ENCODE measurements at places on chromosomes 13 and 19.

DNA sequence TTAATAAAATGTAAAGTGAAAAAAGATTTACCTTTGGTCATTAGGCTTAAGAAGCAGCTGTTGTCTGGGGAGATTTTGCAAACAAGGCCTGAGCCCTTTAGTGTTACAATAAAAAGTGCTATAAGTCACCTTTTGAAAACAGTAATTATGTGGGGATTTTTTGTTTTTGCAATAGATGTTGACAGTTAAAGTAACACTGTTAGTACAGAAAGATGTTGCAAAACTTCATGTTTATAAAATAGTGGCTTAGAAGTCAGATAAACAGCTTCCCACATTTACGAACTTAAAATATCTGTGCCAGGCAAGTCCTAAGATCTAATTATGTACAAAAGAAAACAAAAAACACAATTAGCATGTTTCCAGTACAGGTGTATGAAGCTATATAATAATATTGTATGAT, 138.0 kb upstream of the IRS2 start:
- DNase-seq = no peak

DNA sequence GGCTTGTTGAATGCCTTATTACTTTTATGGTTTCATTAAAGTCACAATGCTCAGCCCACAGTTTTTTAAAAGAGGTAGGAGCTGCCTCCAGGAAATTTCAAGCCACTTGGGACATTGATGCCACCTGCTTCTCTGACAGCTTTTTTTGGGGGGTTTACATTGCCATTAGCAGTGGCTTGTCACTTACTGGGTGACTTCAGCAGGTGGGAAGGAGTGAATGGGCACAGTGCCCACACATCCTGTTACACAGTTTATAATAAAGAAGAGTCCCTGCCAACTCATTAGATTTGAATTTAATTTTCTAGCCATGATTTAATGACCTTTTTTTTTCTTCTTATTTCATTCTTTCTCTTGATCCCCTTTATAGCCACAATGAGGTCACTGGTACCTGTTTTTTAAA, 61.0 kb downstream of the NHLRC3 start:
- DNase-seq = no peak

DNA sequence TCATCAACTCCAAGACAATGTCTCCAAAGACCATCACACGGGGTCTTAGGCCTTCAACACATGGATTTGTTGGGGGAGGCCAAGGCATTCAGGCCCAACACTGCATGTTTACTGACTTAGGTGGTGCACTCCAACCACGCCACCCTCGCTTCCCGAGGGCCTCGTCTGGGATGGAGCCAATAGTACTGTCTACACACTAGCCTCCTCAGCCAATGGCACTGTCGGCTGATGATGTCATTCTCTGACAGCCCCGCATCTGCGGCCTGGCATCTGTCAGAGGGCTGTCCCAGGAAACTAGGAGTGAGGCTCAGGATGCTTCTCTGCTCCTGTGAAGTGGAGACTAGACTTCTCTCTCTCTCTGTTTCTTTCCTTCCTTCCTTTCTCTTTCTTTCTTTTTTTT, 96.6 kb downstream of the TEX26 start:
- DNase-seq = no peak

DNA sequence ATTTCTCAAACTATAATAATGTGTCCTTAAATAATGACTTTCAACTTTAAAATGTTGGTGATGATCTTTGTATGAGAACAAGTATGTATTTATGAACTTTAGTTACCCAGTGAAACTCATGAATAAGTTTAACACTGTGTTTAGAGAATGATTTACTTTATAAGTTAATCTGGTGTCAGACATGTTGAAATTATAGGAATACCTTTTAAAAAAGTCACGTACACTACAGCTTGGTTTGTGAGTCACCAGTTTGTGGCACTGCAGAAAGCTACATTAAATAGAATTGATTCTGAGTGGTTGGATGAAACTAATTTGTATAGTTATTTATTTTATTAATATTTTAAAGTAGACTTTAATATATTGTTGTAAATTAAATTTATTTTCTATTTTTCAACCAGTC, 1366.2 kb upstream of the PCDH20 start:
- DNase-seq = no peak

- peak; percentile 83 for DNase-seq
Measured at GRCh38 chr19:1945899-1946298, 4.9 kb downstream of the CSNK1G2 start.

- DNase-seq = no peak
Measured at GRCh38 chr13:96020155-96020575, 33.0 kb downstream of the UGGT2 start.

DNA sequence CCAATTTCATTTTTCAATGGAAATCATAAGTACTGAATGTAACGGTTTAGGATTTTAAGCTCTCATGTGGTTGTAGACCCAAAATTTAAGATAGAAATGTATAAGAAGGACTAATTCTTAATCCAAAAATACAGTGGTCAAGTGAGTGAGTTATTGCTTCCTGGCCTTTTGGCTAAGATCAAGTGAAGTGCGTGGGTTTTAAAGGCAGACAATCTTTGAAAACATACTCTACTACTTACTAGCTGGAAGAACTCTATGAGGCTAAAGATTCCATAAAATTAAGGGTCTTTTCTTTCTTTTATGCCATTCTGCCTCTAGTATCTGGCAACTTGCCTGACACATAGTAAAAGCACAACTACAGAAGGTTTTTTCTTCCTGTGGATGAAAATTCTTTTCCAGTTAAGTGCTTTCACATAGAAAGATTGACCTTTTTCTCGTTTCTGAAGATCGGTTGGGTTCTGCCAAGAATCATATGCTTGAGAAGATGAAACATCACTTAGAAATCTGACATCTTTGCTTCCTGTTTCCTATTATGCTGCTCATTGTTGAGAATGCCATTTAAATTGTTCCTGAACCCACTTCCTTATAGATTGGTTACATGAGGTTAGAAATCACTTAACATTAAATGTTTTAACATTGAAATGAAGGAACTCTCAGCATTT, 26.4 kb upstream of the SCEL start:
- no peak for DNase-seq

DNA sequence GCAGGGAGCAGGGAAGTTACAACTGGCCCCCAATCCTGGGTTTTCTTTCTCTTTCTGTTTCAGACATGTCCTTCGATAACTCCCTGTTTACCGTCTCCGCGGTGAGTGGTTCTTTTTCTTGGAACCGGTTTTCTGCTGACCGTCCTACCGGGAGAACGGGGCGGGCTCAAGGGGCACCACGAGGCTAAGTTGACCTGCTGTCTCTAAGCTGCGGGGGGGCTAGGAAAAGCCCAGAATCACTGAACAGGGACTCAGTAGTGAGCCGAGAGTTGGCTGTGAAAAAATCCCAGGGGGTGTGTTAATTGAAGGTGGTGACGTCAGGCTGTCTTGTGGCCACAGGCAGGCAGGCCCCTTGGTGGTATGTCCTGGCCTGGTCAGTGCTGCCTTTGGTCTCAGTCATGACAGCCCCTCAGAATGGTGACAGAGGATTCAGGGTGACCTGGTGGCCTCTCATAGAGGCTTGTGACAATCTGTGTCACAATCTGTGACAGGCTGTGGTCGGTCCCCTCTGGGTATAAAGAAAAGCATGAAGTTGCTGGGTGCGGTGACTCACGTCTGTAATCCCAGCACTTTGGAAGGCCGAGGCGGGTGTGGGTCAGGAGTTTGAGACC, 8.1 kb upstream of the CARM1 start:
- DNase-seq = no peak

DNA sequence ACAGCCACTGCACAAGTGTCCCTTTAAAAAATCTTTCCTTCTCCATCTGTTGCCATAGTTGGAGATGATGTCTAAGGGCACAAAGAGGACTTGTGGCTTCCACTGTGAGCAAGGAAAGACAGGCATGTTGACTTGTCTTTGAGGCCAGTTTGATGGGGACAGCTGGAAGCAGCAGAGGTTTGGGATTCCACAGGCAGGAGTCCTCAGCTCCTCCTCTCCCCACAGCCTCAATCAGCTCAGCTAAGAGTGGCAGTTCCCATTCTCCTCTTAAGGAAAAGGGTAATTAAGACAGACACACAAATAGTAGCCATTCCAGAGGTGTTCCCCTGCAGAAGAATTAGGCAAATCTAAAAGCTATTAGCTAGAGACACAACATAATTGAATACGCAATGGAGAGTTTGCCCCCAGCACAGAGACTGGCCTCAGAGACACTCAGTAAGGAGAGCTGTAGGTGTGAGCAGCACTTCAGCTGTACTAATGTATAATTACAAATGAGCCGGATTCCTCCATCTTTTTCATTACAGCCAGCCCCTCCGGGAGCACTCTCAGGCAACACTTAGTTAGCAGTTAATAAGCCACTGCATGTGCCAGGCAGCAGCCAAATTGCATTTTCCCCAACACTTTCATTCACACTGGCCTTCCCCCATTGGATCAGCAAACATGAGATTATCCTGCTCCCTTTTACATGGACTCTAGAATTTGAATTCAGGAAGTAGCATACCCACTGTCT, 434.0 kb downstream of the FOXO1 start:
- no peak for DNase-seq

- no peak for DNase-seq
Measured at GRCh38 chr19:5321851-5322681, 18.5 kb downstream of the PTPRS start.

DNA sequence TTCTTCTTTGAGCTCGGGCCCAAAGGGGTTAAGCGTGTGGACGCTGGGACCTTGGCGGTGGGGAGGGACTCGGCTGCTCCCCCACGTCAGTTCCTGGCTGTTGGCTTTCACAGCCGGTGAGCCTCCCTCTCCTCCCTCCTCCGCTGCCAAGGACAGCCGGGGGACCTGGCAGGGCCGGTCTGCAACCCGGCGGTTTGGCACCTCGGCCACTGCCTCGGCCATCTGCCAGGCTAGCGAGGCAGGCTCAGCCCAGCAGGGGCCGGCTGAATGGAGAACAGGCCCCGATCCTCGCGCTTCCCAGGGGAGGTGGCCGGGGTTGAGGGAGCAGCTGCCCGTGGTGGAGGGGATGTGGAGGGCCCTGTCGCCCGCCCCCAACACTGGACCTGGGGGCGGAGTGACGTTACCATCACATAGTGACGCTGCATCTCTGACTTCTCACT, 5.0 kb downstream of the TLE5 start:
- DNase-seq = no peak

DNA sequence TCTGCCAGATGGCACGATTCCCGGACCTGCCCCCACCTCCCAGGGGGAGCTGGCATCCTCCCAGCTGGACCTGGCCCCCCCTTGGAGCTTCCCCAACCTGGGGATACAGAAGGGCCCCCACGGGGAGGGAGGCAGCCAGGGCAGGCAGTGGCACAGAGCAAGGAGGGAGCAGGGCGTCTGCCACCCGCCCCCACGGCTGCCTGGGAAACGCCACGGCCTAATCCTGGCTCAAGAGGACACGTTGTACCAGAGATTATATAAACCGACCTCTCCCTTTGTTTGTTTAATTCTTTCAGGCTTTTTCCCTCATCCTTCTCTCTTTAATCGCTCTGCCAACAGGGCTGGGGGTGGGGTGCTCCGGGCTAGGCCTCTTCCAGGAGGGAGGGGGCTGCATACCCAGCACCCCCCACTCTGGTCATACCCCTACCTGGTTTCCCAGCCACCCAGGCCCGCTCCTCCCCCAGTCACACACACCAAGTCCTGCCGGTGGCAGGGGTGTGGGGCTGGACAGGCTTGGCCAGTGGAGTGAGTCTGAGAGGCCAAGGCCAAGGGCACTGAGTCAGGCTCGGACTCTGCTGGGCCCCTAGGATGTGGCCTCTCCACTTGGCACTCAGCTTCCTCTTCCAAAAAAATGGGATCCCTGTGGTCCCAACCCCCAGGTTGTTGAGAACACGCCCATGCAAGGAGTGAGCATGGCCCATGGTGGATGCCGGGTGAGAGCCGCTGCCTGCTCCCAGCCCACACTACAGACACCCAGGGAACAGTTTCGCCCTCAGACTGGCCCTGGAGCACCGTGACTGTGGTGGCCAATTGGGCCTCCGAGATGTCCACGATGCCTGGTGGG, 29.5 kb upstream of the NFIC start:
- no peak for DNase-seq

GRCh38 chr13:39930060-39930459, 274.6 kb downstream of the COG6 start:
- DNase-seq = no peak

DNA sequence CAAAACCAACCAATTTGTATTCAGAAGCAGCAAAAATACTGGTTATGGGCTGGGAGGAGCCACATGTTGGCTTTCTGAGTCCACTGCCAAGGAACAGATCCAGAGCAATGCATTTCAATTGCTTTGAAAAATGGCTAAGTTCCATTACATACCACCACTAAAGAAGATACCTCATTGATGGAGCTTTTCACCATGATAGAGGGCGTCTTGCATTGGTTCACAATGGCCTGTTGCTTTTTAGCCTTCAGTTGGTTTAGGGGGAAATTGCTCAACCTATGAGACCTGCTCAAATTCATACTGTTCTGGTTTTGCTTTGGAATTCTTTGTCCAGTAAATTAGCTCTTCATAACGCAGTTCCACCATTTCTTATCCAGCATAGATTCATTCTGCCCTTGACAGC, 21.2 kb upstream of the CPB2 start:
- DNase-seq = no peak

GRCh38 chr13:43127103-43127798, 103.9 kb downstream of the DNAJC15 start:
- no peak for DNase-seq

GRCh38 chr19:53906211-53907192, 2.6 kb upstream of the CACNG7 start:
- DNase-seq = peak; percentile 73

GRCh38 chr19:1466461-1467214, 12.4 kb downstream of the C19orf25 start:
- DNase-seq = no peak

DNA sequence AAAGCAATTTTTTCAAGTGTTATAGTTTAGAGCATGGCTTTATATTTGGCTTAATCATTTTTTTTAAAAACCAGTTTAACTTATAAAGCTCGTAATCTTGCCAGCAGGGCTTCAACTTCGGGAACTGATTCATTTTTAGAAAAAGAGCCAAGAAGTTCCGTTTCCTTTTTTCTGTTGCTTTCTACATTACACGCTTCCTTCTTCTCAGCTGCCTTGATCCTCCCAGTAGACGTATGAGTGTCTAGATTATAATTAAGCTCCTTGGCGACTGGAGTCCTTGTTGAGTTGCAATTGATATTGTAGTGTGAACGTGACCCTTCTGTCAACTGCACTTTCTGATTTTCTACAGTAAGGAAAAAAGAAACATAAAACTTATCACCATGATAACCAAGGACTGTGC, 497.2 kb downstream of the DIAPH3 start:
- DNase-seq = no peak

DNA sequence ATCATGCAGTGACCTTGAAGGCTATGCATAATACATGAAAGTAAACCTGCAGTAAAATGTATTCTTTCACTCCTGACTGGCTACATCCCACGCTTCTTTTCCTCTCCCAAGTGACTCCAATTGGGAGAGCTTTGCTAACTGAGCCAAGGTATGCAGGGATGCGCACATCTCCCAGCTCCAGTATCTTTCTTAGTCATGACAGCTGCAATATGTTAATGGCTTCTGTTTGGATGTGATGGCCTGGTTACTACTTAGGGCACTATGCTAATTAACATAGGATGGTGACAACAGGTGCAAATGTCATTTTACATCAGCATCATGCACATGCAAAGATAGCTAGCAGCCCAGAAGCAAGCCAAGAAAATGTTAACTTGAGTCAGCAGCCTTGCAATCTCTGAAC, 134.7 kb downstream of the POU4F1 start:
- no peak for DNase-seq

- no peak for DNase-seq
Measured at GRCh38 chr13:86476656-86477055, 677.4 kb upstream of the SLITRK6 start.

All from 8988T (cell line).